Activated CD8-positive, alpha-beta memory T cell treated with anti-CD3 and anti-CD28 coated beads for 1 hour (primary cell): ENCODE measurements at places on chromosomes 3 and 15.

- DNase-seq: peak; percentile 35
Measured at GRCh38 chr3:8629151-8630021, 15.2 kb downstream of the SSUH2 start.

DNA sequence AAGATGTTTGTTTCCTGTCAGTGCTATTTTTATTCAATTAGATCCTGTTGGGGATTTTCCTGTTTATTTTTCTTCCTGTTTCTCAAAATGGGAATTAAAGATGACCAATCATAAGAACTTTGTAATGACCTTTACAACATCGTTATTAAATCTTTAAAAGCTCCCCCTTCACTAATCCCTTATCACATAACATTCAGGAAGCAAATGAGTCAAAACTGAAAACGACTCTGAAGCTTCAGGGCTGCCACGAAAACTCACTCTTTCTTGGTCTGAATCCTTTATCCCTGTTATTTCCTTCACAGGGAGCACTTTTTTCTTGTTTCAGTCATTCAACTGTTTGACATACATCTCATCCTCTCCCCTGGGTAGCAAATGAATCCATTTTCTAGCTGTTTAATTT, 75.8 kb upstream of the MB21D2 start:
- DNase-seq: no peak

- no peak for DNase-seq
Measured at GRCh38 chr3:62659660-62660059, 215.6 kb downstream of the CADPS start.

- DNase-seq: no peak
Measured at GRCh38 chr3:150376001-150376848, 31.9 kb upstream of the TSC22D2 start.

DNA sequence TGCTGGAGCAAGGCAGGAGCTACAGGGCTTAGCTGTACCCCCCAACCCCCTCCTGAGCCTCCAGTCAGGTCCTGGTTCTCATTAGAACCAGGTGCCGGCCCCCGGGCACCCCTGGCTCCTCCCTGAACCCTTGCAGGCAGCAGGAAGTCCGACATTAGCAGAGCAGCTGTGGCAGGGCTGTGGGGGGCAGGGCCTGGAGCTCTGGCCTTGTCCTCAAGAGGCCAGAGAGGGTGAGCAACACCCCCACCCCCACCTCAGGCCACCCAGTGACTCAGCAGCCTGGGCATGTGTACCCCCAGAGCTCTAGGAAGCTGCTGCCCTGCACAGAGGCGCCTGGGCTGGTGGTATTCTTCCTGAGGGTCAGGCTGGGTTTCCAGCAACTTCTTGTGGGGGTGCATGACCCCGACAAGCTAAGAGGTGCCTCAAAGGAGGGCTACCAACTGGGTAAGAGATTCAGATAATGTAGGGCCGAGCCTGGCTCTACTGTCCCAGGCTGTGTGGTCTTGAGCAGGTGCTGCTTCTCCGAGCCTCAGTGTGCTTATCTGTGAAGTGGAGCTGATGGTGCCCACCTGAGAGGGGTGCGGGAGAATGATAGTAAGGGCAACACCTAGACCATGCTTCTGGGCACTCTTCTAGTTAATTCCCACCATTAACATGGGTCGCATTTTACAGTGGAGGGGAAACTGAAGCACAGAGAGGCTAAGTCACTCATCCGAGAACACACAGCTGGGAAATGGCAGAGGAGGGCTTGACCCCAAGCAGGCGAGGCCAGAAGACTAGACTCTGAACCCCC, 16.0 kb downstream of the H1-8 start:
- DNase-seq: no peak

GRCh38 chr3:112687616-112688015, 46.7 kb upstream of the CCDC80 start:
- DNase-seq: no peak

GRCh38 chr15:68431037-68431791, 749 bp downstream of the ITGA11 start:
- no peak for DNase-seq

DNA sequence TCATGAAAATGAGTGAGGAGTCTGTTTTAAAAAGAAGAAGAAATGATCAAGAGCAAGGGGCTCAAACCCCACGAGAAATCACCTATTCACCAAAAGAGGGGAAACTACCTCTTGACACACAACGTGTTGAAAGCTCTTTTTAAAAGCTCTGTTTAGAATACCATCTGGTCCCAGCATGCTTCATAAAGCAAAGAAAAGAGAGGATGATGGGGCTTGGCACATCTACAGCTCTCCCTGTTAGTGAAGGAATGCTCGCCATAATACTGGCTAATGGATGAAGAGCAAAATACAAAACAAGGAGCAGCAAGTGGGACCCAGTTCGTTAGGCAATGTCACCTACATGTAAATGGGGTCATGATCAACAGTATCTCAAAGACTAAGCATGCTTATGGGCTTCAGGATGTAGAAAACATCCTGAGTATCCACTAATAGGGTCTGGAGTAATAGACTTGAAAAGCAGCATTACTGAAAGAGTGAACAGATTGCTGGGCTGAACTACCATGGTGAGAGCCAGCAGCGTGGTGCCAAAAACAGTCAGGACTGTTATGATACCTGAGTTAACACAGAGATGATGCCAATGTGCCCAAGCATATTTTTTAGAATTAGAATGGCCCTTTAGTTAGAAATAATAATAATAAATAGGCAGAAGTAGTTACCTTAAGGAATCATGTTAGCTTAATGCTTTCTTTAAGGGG, 159.7 kb upstream of the POU1F1 start:
- DNase-seq: no peak

DNA sequence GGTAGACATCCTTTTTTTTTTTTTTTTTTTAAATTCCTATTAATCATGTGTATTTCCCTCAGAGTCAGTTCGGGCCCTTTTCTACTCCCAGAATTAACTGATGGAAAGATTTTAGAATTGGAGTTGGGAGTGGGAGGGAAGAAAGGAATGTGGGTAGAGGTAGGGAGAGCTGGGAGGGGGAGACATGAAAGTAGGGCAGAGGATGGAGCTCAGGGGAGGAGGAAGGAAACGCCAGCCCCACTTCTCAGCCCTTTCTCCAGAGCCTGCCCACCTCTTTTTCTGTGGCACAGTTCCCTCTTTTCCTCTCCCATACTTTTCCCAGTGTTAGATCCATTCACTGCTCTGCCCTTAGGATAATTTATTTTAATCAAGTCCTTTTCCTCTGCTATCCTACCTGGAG, 129.4 kb downstream of the VPS8 start:
- no peak for DNase-seq

GRCh38 chr3:67416703-67417102, 237.7 kb downstream of the SUCLG2 start:
- no peak for DNase-seq

GRCh38 chr3:74036102-74036501, 411.4 kb upstream of the PDZRN3 start:
- no peak for DNase-seq

DNA sequence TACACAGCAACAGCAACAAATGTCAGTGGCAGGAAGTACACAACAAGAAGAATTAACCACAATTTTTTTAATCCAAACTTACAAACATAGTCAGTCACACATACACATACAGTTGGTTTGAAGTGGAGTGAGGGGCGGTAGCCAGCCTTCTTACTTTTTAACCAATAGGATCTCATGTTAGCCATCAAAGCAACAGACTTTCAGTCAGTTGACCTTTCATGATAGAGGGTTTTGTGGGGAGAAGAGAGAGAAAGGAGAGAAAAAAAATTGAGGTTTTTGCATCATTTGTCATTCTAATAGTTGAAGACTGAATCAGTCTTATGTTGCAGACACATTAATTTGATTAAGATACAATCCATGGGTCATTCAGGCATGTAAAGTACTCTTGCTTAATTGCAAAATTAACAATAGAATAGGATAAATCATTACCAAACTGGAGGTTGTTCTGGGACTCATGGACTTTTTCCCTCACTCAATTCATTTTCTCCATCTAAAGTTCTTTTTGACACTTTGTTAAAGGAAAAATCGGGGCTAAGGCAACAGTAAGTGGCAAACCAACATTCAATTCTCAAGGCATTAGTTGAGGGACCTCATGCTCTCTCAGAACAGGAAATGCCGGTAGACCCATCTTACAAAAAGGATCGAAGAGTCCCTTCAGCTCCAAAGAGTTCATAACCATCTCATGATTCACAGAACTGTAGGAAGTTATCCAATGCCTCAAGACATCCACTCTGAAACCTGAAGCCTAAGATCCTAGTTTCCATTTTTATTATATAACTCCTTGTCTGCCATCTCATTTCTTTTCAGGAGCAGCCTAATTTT, 159.5 kb upstream of the LPP start:
- DNase-seq: no peak

GRCh38 chr3:129723558-129724324, 117.3 kb upstream of the PLXND1 start:
- no peak for DNase-seq

DNA sequence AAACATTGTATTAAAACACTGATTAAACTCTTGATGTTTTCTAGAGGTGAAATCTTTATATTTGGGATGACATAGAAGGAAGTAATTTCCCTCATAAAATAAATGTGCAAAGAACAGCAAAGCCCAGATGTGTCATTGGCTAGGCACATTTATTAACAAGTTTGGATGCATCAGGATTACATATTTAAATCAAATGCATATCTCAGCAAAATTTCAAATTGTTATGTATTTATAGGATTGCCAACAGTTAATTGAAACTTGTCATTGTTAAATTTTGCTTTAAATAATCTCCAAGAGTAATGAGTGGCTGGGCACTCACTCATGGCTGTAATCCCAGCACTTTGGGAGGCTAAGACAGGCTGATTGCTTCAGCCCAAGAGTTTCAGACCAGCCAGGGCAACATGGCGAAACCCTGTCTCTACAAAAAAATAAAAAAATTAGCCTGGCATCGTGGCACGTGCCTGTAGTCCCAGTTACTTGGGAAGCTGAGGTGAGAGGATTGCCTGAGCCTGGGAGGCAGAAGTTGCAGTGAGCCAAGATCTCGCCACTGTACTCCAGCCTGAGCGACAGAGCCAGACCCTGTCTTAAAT, 28.2 kb downstream of the ARIH1 start:
- DNase-seq: no peak

DNA sequence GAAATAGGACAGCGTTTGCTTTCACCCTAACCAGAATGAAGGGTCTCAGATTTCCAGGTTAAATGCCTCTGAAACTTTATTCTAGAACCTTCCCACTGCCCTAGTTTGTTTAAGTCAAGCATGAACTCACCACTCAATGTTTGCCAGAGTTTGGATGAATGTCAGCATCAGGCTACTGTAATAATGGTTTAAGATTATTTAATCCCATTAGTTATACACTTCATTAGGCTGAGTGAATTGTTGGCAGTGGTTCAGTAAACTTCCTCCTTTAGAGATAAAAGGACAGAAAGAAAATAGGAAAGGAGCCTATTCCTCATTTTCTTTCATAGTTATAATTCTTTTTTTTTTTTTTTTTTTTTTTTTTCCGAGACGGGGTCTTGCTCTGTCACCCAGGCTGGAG, 401.9 kb upstream of the TPRG1 start:
- no peak for DNase-seq

DNA sequence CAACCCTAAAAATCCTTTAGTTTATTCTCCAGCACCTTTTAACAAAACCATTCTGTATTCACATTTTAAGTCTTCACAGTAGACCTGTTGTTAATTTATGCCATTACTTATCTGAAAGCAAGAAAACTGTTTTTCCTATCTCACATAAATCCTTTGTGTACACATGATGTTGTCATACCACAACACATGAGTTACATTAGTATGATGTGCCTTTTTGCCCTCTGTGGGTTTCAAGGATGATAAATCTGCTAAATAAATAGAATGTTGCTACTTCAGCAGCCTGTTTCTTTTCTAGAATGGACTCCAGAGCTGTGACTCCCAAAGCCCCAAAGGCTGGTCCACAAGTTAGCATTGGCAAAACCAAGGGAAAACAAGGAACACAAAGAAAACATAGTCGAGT, 151.6 kb downstream of the SERPINI1 start:
- DNase-seq: no peak

GRCh38 chr3:25713341-25713985, 48.8 kb upstream of the TOP2B start:
- no peak for DNase-seq

DNA sequence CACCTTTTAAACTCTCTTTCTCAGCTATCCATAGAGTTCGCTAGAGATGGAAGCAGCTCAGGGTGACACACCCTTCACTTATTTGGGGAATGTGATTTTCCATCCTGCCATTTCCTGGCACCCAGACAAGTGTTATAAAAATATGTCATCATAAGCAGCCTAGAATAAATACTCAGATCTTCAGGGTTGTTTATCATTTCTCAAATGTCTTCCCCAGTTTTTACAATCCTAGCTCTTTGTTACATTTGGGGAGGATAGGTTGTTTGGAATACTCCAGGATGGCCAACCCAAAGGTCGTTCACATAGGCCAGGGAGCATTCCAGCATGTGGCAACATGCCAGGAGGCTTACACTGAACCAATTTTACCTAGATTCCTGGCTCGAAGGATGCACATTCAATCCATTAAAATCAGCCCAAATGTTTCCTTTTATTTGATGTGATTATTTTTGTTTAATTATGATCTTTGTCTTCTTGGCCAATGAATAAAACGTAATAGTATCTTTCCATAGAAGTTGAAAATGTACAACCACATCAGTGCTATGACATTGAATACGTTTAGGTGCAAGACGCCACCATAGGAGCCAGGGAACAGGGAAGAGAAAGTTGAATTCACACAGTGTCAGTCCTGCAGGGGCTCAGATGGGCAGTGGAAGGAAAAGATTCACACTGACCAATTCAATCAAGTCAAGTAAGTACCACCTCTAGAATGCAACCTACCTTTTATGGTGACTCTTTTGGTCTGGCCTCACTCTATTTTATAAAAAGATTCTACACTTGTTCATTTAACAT, 537.7 kb upstream of the MDFIC2 start:
- no peak for DNase-seq

DNA sequence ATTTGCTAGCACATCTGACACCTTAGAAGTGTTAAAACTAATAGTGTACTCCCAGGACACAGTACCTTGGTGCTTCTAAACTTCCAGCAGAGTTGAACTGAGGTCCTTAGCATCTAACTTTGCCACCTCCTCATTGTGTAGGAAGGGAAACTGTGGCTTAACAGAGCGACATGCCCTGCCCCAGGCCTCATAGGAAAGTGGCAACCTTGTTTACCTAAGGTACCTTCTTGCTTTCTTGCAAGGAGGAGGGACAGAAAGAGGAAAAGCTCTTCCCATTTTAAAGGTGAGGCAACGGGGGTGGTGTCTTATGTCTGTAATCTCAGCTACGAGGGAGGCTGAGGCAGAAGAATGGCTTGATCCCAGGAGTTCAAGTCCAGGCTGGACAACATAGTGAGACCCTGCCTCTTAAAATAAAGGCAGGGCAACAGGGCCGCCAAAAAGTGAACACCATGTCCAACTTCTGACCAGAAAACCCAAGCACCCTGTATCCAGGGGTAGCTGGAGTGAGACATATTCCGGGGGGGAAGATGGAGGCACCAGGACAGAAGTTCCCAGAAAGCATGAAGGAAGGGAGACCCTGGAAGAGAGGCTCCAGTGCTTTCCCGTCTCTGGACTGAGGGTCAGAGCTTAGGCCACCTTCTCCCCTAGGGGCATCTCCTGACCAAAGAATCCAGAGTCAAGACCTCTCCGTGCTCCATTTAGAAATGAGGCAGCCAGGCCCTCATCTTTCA, 540 bp upstream of the KLHL40 start:
- no peak for DNase-seq
